ENCODE measurements at places on chromosomes 5 and 9.
A peak's percentile ranks its signal among the peaks of the same experiment; 100 is the strongest.

GRCh38 chr9:33452828-33453271 lies 5.5 kb upstream of the AQP3 start:
- DNase-seq = peak; percentile 82

DNA sequence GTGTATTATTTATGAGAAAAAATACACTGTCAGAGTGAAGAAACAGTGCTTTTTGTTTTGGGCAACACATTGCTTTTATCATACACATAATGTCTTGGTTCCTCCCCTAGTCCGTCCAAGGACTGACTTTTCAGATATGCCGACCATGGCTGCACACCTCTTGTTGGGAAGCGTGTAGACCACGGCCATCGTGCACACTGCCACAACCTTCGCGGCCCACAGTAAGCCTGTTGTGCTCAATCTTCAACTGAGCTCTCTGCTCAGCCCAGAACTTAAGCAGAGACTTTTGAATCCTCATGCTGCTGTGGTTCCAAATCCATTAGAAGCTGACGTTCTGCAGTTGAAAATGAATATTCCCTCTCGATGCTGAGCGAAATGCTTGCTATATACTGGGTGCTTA lies 157.6 kb upstream of the IRX2 start:
- DNase-seq = no peak

- no peak for DNase-seq
Measured at GRCh38 chr9:120870206-120870605, 6.8 kb downstream of the PHF19 start.

DNA sequence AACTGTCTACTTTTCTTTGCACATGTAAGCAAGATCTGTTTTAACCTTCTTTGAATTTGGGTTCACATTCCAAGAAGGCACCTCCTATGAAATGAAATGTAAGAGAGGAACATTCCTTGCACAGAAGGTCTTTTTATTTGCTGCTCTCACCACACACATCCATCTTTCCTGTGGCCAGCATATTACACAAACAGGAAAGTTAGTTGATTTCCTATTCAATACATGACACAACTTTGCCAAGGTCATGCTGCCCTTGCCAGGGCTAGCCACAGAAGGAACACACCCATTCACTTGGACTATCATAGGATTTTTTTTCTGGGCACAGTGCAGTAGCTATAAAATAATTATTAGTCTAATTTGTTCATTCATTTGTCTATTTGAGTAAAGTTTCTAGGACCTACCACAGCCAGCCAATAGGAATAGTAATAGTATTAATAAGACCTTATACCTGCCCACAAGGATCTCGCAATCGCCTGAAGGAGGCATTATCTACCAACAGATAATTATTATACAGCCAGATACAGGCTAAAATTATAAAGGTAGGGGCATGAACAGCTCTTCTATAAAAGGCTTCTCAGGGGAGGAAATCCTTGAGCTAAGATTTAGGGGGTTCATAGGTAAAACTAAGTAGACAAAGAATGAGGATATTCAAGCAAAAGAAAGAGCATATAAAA lies 78.1 kb upstream of the NREP start:
- peak; percentile 42 for DNase-seq

- no peak for DNase-seq
Measured at GRCh38 chr9:135776893-135777622, 75.1 kb downstream of the KCNT1 start.

- DNase-seq = peak; percentile 17
Measured at GRCh38 chr5:169064093-169064492, 236.8 kb downstream of the SLIT3 start.

- DNase-seq = no peak
Measured at GRCh38 chr5:173392-174290, 17.7 kb upstream of the LRRC14B start.

DNA sequence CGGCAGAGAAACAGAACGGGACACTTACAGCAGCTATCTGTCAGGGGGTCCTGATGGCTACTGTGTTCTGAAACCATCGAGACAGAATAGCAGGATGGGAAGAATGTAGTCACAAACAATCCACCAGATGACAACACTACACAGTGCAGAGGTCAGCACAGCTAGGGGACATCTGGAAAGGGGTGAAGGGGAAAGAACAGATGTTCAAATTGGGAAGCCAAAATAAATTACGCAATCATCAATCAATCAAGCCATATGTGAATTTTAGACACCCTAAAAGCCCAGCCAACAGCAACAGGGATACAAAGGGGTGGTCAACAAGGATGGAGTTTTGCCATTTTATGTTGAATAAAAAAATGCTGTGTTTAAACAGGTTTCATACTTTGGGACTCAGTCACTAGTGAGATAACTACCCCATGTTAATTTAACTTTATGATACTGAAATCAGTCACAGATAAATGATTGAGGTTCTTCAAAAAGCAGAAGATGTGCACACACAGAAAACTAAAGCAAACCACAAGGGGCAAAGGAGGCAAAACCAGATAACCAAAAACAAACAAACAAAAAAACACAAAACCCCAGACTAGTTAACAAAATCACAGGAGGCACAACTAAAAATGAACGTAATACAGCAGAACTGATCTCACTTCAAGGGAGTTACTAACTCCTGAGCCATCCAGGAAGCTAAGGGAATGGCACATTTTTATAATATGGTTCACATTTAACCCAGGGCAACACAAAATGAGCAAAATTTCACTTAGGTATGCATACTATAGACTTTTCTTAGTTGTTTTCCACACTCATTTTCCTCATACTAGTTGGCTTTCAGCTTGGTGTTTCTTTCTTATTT lies 65.9 kb downstream of the HABP4 start:
- peak; percentile 49 for DNase-seq

DNA sequence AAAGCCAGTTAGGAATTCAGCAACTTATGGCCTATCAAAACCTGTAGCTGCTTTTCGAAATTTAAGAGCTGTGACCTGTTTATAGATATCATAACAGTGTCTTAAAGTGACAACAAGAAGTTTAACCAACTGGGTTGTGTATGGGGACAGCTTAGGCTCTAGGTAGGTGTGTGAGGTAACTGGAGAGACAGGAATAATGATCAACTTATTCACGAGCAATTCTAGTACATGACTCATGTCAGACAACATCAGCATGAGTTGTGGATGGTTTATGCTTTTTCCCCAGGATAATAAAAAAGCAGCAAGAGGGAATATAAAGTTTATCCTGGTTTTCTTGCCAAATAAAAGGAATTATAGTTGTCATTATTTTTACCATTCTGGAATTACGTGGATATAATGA lies 88.6 kb downstream of the GDNF start:
- peak; percentile 23 for DNase-seq

GRCh38 chr5:83265318-83265717 lies 188.0 kb downstream of the XRCC4 start:
- no peak for DNase-seq

DNA sequence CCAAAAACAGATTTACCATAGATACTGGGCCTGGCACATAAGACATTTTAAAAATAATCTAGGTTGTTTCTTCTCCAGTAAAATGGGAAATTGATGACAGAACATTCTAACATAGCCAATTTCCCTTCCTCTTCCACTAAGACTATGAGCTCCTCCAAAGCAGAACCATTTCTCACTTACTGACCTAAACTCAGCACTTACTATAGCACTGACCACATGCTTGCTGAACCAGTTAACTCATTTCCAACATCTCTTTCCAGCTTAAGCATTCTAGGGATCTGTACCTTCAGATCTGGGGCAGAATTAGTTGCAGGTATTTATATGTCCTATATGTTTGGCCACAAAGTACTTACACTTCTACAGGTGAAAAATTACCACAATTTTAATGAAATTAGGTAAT lies 58.9 kb downstream of the TTC39B start:
- DNase-seq = no peak

DNA sequence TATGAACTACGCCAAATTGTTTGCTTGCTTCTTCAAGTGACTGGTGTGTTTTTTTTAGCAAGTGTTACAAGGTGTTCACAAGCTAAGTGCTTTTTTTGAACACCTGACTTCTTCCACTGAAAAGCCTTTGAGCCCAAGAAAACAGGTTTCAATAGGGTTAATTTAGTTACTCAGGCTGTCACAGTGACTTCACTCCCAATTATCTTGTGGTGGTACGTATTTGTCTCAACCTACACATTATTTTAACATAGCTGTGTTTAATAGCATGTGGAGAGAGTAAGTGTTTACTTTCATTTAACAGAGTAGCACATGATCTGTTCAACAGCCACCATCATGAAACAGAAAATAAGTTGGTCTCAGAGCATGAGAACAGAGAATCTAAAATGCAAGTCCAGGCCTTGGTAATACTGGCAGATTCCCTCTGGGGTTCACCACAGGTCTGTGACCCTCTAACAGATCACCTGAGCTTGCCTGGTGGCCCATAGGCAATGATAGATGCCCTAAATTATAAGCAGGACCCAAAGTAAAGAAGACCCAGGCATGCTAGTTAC lies 267.7 kb upstream of the SMARCA2 start:
- DNase-seq = no peak

GRCh38 chr9:134617836-134618162 lies 23.8 kb upstream of the COL5A1 start:
- DNase-seq = no peak

GRCh38 chr5:178403956-178404600 lies 171.5 kb upstream of the PHYKPL start:
- DNase-seq = no peak

- DNase-seq = no peak
Measured at GRCh38 chr5:102713682-102714231, 41.3 kb upstream of the PAM start.

DNA sequence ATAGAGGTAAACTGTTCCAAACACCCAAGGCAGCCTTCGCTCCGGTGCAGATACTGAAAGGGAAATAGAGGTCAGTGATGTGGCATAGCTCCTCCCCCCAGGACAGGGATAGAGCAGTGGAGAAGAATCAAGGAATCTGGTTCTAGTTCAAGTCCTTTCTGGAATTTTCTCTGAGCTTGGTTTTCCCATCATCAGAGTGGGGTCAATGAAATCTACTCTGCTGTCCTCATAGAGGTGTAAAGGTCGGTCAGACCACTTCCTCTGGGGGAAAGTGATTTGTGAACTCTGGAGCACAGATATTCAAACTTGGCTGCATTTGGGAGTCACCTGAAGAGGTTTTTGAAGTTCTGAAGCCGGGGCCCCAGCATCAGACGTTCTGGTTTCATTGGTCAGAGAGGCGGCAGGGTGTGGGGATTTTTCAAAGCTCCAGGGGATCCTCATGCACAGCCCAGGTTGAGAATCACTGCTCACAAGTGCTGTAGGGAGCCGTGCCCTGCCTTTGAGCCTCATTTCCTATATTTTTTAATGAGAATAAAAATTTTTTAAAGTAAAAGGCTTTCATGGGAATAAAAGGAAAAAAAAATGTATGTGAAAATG lies 105.7 kb upstream of the RAD23B start:
- no peak for DNase-seq

- peak; percentile 3 for DNase-seq
Measured at GRCh38 chr9:113012492-113012891, 500 bp upstream of the ZNF883 start.

DNA sequence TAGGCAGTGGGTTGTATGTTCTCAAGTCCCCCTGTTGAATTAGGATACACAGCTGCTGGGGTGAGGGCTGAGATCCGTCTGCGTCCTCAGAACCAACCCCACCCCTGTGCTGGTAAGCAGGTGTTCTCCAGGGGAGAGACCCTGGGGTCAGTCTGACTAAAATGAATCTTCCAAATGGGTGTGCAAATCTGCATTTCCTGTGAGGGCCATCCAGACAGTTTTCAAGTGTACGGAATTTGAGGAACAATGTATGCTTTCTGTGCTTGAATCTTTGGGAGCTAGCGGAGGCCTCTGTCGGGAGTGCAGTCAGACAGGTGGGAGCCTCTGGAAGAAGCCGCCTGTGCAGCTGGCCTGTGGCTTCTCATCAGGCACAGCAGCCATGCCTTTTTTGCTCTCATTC lies 122.9 kb downstream of the MACROH2A1 start:
- DNase-seq = no peak

DNA sequence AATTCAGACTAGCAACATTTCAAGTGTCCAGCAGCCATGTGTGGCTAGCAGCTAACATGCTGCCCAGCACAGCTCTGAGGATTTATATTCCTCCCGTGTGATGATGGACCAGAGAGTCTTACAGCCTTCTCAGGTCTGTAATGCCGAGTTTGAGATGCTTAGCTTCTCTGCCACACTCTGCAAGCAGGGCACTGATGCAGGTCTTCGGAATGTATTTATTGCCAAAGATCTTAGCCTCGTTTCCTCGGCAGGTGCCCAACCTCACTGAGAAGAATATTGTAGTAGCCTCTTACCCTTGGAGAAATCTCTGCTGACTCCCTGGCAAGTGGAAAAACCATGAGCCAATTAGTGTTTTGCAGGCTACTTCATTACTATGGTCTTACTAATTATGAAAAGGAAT lies 3.7 kb upstream of the RAI14 start:
- DNase-seq = no peak

GRCh38 chr5:60597572-60598320 lies 102.2 kb downstream of the DEPDC1B start:
- DNase-seq = no peak

DNA sequence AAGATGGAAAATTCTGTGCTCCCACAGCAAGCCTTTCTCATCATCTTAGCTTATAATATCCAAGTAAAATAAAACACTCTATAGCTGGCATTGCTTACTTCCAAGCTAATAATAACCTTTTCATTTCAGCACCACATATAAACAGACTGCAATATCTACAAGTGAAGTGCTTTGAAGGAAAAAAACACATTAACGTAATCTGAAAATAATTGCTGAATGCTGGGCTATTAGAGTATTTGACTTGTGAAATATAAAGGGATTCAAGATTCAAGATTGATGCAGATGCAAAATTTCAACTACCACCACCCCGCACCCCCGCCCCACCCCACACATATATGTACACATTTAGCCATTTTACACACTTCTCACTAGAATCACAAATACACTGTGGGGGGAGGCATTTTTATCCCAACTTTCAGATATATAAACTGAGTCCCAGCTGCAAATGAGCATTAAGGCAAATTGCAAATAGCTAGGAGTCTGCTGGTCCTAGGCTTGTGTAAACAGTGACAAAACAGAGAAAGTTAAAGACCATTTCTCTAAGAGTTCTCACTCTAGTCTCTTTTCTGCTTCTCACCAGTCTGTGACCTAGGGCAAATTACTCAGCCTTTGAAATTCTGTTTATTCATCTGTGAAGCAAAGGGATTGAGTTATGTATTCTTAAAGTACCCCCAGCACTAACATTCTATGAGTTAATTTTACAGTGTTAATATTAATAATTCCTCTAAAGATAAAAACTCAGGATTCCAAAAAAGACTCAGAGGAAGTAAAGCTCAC lies 489.4 kb downstream of the PRELID2 start:
- no peak for DNase-seq

DNA sequence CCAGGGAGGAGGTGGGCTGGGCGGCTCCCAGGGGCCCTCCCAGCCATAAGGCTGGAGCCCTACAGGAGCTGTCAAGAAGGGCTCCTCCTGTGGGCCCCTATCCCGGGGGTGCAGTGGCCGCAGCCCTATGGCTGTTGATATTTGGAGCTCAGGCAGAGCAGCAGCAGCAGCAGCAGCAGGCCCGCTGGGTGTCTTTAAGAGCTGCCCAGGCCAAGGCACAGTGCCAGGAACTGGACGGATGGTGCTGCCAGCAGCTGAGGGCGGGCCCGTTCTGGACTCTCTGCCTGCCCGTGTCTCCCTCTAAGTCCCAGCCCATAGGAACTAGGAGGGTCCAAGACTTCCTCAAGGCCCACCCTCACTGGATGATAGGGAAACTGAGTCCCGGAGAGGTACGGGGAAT lies 3.6 kb downstream of the AK1 start:
- DNase-seq = peak; percentile 61

Data from GM03348 (cell line).